LHCN-M2 (cell line): ENCODE measurements at places on chromosomes 2 and 18.

DNA sequence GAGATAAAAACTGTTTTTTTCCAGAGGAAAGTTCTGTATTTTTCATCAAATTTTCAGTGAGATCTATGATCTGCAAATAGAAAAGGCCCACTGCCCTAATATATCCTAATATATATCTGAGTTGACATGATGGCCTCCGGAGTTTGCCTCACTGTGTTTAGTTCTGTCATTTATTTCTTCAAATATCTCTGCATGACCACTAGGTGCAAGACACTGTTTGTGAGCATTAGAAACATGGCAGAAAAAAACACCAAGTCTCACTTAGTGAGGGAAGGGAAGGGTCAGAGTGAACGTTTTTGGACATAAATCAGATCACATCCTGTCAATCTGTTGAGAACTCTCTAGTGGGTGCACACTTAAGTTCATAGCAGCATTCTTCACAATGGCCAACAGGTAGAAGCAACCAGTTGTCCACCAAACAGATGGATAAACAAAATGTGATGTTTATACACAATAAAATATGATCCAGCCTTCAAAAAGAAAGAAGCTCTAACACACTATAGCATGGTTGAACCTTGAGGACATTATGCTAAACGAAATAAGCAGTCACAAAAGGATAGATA is 53.4 kb downstream of the SPIRE1 start:
- DNase-seq, result no peak

DNA sequence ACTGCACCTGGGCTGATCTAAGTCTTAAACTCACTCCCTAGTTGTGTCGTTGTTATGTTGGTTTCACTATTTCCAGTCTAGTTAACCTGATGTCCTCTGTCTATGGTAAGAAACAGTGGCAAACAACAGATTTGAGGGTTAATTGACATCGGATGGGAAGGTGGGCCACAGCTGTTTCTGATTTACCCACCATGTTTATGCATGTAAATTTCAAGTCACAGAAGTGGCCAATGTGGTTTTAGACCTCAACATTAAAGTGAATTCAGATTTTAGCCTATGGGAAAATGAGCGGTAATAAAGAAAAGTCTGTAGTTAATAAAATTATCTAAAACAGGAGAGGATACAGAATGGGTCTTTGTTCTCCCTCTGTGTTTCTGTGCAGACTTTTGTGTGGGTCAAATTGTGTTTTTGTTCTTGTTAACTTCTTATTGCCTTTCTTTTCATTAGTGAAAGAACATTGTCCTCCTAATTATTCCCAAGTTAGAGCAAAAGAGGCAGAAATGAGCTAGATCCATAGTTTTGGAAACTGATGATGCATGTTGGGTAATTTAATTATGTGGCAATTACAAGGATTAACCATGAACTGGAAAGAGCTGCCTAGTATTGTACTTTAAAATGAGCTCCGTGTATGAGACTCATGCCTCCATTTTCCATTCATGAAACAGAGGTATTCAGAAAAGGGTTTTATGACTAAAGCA is 83.2 kb downstream of the LAMA3 start:
- no peak for DNase-seq

DNA sequence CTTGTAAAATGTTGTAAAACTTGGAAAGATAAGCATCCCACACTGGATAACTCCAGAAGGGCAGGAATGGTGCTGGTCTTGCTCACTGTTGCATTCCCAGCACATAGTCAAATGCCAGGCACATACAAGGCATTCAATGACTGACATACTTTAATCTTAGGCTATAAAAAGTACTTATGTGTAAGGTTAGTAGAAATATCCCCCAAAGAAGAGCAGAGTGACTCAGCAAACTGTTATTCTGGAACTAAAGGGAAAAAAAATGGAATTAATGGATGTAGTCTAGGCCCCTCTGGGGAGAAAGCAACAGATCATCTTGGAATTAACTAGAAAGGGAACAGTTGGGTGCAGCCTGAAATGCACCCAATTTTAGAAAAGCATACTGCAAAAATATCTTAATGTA is 9.0 kb downstream of the ZBTB14 start:
- no peak for DNase-seq

DNA sequence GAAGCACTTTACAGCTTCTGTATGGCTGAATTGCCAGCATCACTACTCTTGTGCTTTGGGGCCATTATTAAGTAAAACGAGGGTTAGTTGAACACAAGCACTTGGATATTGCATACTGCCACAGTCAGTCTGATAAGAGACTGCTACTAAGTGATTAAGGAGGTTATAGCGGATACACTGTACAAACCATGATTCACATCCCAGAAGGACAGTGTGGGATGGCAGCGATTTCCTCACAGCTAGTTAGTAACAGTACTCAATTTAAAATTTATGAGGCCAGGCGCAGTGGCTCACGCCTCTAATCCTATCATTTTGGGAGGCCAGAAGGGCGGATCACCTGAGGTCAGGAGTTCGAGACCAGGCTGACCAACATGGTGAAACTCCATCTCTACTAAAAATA is 2.6 kb upstream of the BMPR2 start:
- DNase-seq, result no peak

- peak; percentile 95 for DNase-seq
Observed at GRCh38 chr2:144516981-144517865, 2.7 kb downstream of the ZEB2 start.

- peak; percentile 20 for DNase-seq
Observed at GRCh38 chr18:23077493-23078256, 57.6 kb upstream of the CABLES1 start.

DNA sequence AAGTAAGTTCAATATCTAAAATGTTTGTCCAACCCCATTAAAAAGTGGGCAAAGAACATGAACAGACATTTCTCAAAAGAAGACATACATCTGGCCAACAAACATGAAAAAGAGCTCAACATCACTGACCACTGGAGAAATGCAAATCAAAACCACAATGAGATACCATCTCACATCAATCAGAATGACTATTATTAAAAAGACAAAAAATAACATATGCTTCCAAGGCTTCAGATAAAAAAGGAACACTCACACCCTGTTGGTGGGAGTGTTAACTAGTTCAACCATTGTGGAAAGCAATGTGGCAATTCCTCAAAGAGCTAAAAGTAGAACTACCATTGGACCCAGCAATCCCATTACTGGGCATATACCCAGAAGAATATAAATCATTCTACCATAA is 931.1 kb downstream of the LRP1B start:
- DNase-seq, result no peak

DNA sequence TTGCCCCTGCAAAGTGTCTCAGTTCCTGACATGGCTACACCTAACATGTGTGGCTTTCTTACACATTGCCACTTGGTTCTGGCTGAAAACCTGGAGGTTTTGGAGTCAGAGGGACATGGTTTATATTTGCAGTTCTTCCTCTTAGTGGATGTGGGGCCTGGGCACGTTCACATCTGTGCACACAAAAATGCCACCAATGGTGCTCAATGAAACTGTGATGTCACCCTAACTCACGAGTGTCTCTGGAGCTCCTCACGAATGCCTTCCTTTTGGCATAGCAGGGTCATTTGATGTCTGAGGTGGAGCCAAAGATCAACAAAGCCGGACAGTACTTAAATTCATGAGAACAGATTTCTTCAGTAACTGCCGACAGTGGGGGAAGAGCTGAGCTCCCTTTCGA is 231.7 kb upstream of the HS6ST1 start:
- DNase-seq, result no peak

DNA sequence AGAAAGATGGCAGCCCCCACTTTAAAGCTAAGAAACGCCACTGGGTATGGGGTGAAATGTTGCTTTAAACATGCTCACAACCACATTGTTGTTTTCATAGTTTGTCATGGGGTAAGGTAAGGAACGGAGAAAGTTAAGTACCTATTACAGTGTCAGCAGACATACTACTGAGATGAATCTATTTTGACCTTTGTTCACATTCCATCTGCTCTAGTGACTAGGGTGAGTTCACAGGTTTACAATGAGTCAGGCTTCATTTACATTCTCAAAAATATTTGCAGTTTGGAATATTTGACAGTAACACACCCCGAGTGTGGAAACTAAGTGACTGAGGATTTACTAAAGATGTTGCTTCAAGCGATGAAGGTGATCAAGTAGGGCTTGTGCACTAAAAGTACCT is 428.7 kb upstream of the ACVR2A start:
- DNase-seq, result peak; percentile 8

DNA sequence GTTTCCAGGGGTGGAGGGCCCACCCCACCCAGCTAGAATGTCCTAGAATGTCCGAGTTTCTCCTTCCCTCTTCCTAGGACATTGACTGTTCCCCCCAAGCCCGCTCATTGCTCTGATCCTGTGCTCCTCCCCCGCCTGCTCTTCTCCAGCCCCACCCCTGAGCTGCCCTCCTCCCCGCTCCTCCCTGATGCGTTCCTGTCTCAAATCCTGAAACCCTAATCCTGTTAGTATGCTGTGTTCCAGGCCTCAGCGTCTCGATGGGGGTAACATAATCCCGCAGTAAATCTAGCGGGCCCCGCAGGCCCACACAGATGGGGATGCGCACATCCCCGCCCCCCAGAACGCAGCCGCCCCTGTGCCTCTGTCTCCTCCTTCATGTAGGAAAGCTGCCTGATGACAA is 51.3 kb downstream of the NRP2 start:
- no peak for DNase-seq

DNA sequence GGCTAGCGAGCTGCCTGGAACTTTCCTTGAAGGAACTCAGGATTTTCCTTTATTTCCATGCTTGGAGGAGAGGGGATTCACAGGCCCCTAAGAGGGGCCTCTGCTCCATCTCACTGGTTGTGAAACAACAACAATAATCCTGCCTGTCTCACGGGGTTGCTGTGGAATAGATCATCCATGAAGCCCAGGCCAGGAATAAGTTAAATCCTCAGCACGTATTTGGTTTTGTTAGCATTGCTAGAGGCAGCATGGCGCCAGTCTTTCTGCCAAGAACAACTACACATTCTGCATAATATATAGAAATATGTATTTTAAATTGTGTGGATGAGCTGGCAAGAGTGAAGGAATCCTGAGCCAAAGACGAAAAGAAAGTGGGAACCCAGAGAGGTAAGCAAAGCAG is 80.8 kb upstream of the L3MBTL4 start:
- no peak for DNase-seq

DNA sequence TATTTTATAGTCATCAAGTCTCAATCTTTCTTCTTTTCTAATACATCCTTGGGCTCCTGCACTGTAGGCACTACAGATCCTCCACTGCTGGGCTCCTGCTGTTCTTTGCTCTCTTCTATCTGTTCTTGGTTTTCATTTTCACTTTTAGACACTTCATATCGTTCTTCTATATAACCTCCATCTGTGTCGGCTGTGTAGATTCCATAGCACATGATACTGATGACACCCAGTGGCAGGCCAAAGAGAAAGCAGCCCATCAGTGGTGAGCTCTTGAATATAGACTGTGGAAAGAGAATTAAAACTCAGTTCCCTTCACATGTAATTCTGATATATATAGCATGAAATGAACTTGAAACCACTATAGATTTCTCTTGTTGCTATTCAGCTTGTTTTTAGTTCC is 38.0 kb downstream of the TMX3 start:
- peak; percentile 15 for DNase-seq

- DNase-seq, result peak; percentile 57
Observed at GRCh38 chr2:213232649-213233437, 51.4 kb upstream of the SPAG16 start.

DNA sequence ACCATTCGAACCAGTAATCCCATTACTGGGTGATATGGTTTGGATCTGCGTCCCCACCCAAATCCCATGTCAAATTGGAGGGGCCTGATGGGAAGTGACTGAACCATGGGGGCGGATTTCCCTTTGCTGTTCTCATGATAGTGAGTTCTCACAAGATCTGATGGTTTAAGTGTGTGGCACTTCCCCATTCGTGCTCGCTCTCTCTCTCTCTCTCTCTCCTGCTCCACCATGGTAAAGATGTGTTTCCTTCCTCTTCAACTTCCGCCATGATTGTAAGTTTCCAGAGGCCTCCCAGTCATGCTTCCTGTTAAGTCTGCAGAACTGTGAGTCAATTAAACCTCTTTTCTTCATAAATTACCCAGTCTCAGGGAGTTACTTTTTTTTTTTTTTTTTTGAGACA is 62.6 kb downstream of the NBAS start:
- DNase-seq, result no peak

DNA sequence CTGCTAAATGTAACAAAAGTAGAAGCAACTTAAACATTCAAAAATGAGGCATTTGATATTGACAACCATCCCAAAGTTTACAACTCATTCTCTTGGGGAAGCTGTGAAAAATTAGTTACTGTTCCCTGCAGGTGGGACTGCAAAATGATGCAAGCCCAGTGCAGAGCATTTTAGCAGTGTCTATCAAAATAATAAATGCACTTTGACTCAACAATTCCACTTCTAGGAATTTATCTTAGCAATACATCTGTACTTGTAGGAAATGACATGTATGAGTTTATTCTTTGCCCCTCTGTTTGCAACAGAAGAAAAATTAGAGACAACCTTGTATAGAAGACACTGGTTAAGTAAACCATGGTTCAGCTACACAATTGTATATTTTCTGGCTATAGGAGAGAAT is 48.0 kb upstream of the TLK1 start:
- no peak for DNase-seq

DNA sequence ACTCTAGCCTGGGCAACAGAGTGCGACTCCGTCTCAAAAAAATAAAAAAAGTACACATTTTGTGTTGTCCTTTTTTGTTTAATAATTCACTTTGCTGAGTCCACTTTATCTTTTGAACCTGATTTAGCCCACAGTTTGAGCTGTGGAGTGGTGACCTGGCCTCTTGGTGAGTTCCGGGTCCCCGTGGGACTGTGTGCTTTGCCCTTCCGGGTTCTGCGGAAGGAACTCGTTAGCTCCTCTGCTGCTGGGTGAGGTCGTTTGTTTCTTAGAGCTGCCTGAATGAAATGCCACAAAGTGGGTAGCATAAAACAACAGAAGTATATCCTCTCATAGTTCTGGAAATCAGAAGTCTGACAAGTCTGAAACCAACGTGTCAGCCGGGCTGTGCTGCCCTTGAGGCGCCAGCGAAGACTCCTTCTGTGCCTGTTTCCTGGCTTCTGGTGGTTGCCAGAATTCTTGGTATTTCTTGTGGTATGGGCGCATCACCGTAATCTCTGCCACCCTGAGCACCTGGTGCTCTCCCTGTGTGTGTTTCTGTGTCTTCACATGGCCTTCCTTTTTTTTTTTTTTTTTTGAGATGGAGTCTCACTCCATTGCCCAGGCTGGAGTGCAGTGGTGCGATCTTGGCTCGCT is 3.5 kb downstream of the EFHD1 start:
- DNase-seq, result no peak

DNA sequence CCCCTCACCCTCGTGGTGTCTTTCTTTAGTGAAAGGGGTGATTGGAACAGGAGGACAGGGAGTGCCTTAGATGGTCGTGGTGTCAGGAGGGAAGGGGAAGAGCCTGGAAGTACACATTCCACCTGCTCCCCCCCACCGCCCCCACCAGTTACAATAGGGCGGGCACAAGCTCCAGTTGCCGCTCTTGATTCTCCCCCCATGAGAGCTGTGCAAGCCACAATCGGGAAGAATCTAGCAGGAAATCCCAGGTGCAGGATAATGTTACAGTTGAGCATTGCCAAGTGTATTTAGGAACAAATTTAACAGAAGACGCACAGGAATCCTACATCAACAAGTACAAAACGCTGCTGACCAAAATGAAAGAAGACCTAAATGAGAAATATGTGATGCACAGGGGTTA is 73.6 kb downstream of the ASAP2 start:
- DNase-seq, result no peak

GRCh38 chr2:231159306-231159705 is 34.5 kb upstream of the HTR2B start:
- DNase-seq, result no peak

GRCh38 chr2:69310111-69311023 is 76.7 kb downstream of the GFPT1 start:
- DNase-seq, result no peak
